ENCODE measurements at places on chromosomes 2 and 18.

- no peak for DNase-seq
Measured at GRCh38 chr18:22585333-22585732, 167.6 kb upstream of the CTAGE1 start.

DNA sequence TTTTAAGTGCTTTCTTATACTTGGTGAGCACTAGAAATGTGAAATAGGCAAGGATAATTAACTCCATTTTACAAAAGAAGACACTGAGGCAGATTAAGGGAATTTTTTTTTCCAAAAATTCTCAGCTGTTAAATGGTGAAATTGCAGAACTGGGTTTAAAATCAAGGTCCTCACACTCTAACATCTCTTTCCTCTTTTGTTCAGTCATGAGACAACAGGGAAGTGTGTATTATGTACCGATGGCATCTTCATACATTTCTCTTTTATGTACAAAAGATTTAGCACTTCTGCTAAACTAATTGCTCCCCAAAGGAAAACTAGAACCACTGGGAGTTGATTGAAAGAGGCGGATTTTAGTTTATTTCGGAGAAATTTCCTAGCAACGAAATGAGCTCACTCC, 203.0 kb downstream of the SETBP1 start:
- DNase-seq: no peak

- no peak for DNase-seq
Measured at GRCh38 chr2:230650585-230651137, 62.0 kb upstream of the CAB39 start.

GRCh38 chr2:11597538-11598225, 63.8 kb downstream of the GREB1 start:
- DNase-seq: no peak

GRCh38 chr2:136052369-136053362, 65.3 kb downstream of the CXCR4 start:
- DNase-seq: no peak

DNA sequence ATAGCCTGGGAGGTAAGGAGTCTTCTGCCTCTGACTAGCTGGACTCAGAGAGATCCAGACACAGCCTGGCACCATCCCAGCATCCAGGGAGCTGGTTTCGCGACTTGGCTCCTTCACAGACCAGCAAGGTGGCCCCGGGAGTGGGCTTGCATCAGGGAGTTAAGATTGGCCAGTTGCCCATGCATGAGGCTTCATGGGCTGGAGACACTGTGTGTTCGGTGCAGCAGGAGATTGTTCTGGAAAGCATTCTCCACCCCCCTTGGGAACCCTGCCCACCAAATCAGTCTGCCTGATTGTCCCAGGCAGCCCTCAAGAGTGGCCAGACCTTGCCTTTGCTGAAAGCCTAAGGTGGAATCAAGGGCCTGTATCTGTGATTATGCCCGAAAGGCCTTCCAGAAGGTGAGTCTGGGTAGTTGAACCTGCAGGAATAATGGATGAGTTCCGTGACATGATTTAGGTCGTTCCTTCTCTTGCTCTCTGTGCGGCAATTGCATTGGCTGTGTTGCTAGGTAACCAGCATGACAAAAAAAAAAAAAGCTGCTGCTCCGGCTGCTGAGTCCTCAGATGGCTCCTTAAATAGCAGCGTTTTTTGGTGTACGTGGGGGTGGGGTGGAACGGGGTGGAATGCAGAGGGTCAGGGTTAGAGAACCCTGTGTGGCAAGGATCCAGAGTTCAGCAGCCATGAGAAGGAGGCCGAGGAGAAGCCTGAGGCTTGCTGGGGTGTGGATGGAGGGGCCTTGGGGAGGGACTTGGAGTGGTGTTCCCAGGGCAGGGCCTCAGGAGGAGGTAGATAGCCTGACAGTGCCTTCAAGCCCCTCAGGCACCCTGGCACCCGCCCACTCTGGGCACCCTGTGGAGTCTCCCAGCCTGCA, 93.0 kb upstream of the MCFD2 start:
- no peak for DNase-seq

DNA sequence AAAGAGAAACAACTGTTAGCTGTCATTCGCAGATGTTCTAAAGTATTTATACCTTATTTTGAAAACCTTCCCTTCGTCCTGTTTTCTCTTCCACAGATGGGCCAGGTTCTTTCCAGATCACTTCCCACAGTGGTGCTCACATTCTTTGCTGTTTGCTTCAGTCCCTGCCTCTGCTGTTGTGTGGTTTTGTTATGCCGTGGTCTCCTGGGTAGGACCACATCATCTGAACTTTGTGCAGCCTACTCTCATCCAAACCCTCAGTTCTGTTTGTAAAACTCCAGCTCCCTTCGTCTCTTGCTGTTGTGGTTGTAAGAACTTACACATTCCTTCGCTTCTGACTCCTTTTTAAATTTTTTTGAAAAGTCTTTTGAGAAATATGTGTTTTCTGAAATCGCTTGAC, 38.1 kb downstream of the ZNF236 start:
- DNase-seq: no peak

DNA sequence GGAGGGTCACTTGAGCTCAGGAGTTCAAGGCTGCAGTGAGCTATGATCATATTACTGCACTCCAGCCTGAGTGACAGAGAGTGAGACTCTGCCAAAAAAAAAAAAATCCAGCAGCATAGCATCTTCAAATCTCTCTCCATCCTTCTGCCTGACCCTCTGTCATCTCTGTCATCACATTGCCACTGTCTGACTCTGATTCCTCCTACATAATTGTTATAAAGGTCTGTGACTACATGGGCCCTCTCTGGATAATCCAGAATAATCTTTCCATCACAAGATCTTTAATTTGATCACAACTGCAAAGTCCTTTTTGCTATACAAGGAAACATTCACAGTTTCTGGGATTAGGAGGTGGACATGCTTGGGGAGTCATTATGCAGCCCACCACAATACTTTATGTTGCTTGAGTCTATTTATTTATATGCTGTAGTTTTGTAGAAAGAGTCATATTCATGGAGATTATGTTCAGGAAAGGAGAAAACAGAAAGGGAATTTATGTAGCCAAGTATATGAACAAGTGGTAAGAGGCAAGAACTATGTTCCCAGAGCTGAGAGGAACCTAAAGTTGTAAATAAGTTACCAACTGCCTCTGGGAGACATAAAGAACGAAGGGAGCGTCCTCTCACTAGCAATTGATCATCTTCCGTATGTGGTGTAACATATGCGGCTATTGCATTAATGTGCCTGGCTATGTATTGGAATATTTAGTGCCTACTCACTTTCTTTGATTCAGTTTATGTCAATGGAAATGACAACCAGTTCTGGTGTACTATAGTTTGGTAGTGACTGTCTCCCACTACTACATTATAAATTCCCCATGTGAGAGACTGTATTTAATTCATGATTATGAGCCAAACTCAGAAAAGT, 21.5 kb downstream of the RND3 start:
- no peak for DNase-seq

- DNase-seq: no peak
Measured at GRCh38 chr2:69692424-69692823, 48.9 kb upstream of the AAK1 start.

GRCh38 chr18:46642561-46642960, 14.5 kb downstream of the LOXHD1 start:
- DNase-seq: no peak

GRCh38 chr2:124343827-124344498, 318.9 kb downstream of the CNTNAP5 start:
- no peak for DNase-seq

DNA sequence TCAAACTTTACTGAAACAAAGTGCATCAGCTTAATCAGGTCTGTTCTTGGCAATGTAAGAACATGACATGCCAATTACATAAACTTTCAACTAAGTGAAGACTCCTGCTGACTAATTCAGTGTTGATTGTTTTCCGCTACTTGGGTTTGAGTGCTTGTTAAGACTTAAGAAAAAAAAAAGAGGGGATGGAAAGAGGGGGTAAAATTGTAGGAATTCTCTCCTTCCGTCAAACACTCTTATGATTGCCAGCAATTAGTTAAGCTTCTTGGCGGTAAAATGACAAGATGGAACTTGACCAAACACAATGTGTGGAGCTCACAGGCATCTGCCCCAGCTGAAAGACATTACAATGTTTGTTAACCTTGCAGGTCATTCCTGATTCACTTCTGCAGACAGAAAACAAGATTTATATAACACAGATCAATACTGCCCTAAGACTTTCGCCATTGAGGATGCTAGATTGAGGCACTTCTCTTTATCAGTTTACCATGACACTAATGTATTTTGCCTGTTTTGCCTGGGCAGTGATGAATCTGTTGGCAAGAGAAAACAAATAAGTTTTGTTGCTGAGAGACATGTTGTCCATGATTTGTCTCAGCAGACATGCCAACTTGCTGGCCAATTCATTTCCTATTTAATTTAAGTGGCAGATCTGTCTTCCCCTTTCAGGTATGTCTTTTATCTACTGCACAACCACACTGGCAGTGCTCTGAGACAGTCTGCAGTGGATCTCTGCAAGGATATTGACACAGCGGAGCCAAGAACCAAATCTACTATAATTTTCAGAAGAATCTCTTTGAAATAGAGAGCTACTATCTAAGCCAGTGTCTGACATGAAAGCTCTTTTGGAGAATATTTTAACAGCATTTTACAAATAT, 410.0 kb upstream of the KCNH7 start:
- DNase-seq: no peak

- no peak for DNase-seq
Measured at GRCh38 chr2:3827673-3828575, 124.5 kb downstream of the DCDC2C start.

DNA sequence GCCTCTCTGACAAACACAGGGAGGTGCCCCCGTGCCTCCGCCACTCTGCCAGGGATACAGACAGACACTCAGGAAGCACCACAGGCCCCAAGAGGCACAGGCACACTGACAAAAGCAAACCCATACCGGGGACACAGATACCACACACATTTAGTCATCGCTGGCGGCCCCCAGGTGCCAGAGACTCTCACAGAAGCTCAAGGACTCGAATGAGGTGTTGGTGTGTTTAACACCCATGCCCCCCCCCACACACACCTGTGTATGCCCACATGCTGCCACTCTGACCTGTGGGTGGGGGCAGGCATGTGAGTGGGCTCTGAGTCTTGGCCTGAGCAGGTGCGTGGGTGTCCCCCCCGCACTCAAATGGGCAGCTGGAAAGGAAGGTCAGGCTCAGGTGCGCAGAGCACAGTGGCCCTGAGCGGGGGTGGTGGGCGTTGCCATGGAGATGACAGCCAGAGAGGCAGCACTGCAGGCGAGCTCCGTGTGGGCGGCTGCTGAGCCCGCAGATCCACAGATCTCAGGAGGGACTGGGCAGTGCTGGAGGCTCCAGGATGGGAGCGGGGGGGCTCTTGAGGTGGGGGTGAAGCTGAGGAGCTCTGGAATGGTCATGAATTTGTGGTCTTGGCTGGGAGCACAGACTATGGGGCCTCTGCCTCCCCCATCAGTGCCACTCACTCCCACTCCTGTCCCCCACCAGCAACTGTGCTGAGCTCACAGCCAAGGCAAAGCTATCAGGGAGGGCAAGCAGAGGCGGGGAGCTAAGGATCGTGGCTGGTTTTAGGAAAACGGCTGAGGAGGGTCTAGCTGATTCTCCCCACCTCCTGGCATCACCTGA, 73.9 kb upstream of the TAF1B start:
- no peak for DNase-seq

DNA sequence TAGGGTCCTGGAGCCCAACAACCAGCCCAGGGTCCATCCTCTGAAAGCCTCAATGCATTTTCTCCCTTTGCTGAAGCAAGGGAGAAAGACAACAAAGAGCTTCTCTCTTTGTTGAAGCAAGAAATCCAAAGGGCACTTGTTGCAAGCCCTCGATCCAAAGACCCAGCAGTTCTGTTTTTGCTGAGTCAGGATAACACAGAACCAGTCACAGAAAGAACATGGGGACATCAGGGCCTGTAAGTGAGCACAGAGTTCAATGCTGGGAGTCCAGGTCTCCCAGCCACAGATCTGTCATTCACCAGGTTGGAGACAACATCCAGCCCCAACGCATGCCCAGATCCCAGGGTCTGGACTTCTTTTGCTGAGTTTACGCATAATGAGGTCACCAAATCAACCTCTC, 315.8 kb upstream of the KLHL29 start:
- DNase-seq: no peak

- peak; percentile 72 for DNase-seq
Measured at GRCh38 chr18:77063260-77063659, 69.3 kb downstream of the MBP start.

DNA sequence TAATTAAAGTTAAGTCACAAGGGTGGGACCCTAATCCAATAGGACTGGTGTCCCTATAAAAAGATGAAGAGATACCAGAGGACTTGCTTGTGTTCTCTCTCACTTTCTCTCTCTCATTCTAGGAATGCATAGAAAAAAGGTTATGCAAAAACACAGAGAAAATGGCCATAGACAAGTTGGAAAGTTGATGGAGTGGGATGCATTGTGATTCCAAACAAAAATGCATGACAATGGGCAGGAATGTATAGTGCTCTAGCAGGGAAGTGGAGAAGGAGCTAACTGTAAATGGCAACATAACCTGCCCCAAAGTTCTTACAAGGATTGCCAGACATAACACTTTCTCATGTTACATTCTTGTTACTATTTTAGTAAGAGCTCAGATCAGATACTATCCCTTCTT, 301.6 kb upstream of the LRATD1 start:
- DNase-seq: no peak

DNA sequence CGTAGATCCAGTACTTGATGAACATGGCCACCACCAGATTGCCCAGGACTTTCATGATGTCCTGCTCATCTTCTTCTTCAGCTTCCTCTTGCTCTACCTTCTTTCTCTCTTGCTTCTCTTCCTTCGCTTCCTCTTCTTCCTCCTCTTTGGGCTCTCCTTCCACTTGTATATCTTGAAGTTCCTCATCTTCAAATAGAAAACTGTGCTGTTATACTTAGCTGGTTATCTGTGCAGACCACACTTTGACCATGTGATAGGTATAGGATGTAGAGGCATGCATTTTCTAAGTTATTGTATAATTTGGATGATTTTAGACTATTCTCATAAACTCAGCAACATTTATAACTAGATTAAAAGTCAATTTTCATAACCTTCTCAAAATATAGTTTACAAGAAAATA, 263.4 kb downstream of the NAPG start:
- no peak for DNase-seq

DNA sequence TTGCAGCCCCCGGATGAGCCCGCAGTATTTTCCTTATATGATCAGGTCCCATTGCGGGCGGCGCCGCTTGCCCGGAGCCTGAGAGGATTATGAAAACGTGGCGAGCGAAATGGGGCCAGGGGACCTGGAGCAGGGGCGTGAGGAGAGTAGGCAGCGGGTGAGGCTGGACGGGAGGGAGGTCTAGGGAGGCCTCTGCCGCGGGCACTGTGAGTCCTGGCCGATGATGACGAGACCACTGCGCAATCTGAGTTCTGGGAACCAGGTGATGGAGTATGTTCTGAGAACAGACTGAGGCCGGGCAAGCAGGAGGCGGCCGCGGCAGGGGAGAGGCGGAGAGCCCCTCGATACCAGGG, 790 bp upstream of the ACAA2 start:
- DNase-seq: peak; percentile 53

All from activated effector memory CD4-positive, alpha-beta T cell treated with Interleukin-2 at 50 U/mL for 16 hours (primary cell).